ENCODE measurements at places on chromosomes 7 and 10. TPM values are rescaled to one million over a fixed set of nuclear protein-coding genes. Genes with fewer than 3 reads are reported as not detected.

CYP3A7 gene
- 0.91 TPM for polyA plus RNA-seq

CNNM2 gene
- 9.8 TPM for polyA plus RNA-seq

SRGN gene
- polyA plus RNA-seq = 20.1 TPM

NKX2-3 gene
- polyA plus RNA-seq = not detected

AKR1C2 gene
- polyA plus RNA-seq = 7.5 TPM

PHTF2 gene
- 25.6 TPM for polyA plus RNA-seq

Data from renal cortex interstitium (tissue), 15 donors.